ENCODE measurements at places on chromosomes 12 and 14. TPM values are rescaled to one million over a fixed set of nuclear protein-coding genes. Genes with fewer than 3 reads are reported as not detected.
A peak's percentile ranks its signal among the peaks of the same experiment; 100 is the strongest.

DNA sequence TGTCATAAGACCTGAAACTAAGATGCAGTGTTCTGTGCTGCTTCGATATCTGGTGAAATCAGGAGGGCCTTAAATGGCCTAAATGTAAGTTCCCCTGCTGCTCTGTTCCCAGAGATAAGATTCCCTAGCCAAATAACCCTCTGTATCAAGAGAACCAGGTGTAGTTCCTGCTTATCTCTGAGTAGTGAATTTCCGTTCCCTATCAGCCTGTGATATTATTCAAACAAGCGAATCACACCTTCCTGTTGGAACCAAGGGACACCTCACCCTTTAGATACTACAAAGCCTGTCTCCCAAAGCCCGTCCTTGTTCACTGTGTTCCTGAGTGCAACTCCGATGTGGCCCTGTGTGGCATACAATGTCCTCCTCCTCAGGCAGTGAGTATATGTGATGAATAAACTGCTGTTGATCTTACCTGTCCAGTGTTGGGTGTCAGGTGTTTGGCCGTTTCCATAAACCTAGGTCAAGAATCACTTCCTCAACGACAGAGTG is 52.2 kb upstream of the COCH start:
- DNase-seq, result no peak

DNA sequence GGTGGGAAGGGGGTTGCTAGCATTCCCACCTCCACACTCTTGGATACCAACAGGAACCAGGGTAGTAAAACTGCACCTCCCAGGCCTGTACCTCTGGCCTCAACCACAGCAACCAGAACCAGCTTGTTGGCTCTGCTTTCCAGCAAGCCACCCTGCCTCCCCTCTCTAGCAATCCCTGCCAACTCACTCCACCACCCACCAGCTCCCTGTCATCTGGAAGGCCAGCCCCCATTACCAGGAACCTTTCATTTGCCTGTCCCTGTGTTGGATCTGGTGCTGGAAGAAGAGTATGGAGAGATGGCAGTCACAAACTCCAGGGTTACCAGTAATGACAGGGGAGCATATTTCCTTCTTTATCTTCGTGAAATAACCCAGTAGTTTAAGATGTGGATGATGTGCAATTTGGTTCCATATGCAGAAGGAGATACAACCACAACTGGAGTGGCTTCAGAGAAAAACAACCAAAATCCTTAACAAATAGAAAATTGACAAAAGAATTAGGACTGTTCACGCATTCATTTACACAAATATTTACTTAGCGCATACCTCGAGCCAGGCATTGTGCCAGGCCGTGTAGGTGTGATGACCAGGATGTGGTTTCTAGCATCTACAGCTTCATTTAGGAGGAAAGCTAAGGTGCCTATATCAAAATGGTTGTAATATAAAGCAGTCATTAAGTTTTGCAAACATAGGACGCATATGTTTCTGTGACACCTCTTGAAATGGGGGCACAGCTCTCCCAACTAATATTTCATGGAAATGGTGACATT is 3.4 kb downstream of the B4GALNT3 start:
- peak; percentile 55 for DNase-seq

GRCh38 chr12:65162609-65163008 is 6.8 kb upstream of the LEMD3 start:
- no peak for DNase-seq

DNA sequence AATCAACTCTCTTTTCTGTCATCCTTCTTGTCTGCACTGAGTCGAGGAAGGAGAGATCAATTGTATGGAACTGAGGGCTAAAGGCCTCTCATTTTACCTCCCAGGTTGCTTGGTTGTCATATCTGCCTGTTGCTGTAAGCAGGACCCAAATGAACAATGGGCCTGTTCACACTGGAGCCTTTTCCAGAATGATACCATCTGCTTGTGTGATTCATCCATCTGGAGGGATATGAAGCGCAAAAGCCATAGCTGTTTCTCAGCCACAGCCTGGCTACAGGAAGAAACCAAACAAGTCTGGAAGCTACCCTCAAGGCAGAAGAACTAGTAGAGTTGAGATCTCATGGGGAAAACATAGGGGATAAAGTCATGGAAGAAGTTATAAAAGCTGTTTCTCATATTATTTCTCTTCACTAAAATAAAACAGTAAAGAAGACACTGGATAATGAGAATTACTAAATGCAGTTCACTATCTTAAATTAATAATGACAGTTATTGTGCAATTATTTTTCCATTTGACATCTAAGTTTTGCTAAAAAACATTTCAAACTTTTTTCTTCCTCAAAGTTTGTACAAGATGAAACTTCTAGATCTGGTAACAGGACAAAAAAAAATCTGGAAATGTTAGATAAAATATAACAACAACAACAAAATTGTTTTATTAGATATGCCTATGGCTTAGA is 106.3 kb downstream of the SPTSSA start:
- peak; percentile 64 for DNase-seq

DNA sequence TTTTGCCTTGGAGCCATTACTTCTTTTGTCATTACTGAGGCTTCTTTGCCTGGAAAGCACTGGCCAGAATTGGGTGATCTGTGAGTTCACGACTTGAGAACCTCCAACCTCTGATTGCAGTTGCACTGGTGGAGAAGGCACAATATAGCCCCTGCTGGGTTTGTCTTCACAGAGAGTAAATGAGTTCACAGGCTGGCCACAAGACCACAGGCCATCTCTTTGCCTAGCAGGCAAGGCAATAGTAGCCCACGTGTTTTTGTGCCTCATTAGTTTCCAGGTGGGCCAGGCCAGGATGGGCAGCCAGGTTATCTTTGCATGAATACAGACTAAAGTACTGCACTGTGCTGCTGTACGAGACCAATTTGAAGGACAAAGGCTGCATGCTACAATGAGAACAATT is 468.8 kb downstream of the NRXN3 start:
- no peak for DNase-seq

DNA sequence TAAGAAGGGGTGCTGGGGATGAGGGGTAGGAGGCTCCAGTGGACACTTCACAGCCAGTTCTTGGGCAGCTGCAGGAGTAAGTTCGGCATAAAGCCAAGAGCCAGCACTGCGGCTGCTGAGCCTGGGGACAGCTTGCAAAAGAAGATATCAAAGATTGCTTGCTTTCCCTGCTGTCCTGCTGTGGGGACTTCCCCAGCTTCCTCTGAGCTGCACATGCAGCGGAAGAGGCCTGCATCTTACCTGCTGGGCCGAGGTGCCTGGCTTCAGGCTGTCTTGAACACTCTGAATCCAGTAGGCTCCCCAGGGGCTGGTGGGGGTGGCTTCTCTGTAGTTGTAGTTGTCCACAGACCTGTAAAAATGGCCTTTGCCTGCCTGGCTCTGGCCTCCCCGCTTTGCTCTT is 1.3 kb downstream of the CHGA start:
- no peak for DNase-seq

DNA sequence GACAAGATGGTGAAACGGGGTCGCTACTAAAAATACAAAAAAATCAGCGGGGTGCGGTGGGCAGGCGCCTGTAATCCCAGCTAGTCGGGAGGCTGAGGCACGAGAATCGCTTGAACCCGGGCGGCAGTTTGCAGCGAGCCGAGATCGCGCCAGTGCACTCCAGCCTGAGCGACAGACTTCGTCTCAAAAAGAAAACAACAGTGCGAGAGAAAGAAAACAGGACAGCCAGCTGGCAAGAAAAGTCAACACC is 633 bp upstream of the RNU4-2 start:
- no peak for DNase-seq

Gene SPIC
- total RNA-seq, result not detected

Gene CDCA4
- total RNA-seq, result 46.1 TPM

Gene FOXN4
- total RNA-seq, result not detected

Gene IL26
- total RNA-seq, result not detected

Gene RESF1
- total RNA-seq, result 14.3 TPM
